ENCODE measurements at places on chromosomes 16 and 17.

- no peak for DNase-seq
Observed at GRCh38 chr16:25575363-25575762, 116.4 kb upstream of the HS3ST4 start.

GRCh38 chr16:627454-628239 is 3.1 kb upstream of the WFIKKN1 start:
- no peak for DNase-seq

DNA sequence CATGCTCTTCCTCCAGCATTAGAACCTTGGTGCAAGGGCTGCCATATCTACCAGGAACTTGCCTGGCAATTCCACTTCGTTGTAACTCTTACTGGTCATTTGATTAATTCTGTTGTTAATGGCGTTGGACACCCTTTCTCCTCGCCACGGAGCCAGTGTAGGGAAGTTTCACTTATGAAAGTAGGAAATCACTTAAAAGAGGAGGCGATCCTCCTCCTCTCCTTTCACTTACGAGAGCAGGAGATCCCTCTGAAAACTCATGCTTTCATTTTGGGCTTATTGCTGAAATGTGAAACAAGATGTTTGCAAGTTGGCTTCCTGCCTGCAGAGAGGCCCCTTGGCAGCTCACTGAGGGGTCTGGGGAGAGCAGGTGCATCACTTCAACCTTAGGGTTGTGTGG is 226.0 kb downstream of the SNX29 start:
- no peak for DNase-seq

DNA sequence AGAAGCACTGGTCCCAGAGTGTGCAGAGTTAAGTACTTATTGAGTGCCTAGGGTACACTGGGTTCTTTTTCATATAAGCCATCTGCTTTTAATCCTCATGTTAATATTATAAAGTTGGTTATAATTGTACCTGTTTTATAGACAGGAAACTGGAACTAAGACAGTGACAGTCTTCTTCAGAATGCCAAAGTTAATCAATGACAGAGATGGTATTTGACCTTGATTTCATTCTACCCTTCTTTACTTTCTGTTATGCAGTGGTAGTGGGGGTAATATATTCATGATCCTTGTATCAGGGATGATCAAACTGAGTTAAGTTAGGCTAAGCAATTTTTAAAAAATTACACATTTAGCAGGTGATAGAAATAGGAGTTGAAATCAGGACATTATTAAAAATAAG is 108.6 kb upstream of the GOT2 start:
- no peak for DNase-seq

GRCh38 chr17:13153036-13153435 is 135.2 kb upstream of the ELAC2 start:
- no peak for DNase-seq

GRCh38 chr17:32498391-32498790 is 11.6 kb downstream of the CDK5R1 start:
- no peak for DNase-seq

GRCh38 chr17:82243648-82244412 is 15.0 kb downstream of the SLC16A3 start:
- DNase-seq: no peak

Data from stimulated activated CD4-positive, alpha-beta T cell treated with anti-CD3 and anti-CD28 coated beads, Interleukin-1b, Interleukin-23, amount 100 ng/mL, for 48 hours (primary cell).